HCT116 (cell line): ENCODE measurements at places on chromosomes 3 and 15. TPM values are rescaled to one million over a fixed set of nuclear protein-coding genes. Genes with fewer than 3 reads are reported as not detected.

Gene TMC3
- total RNA-seq, result not detected

DNA sequence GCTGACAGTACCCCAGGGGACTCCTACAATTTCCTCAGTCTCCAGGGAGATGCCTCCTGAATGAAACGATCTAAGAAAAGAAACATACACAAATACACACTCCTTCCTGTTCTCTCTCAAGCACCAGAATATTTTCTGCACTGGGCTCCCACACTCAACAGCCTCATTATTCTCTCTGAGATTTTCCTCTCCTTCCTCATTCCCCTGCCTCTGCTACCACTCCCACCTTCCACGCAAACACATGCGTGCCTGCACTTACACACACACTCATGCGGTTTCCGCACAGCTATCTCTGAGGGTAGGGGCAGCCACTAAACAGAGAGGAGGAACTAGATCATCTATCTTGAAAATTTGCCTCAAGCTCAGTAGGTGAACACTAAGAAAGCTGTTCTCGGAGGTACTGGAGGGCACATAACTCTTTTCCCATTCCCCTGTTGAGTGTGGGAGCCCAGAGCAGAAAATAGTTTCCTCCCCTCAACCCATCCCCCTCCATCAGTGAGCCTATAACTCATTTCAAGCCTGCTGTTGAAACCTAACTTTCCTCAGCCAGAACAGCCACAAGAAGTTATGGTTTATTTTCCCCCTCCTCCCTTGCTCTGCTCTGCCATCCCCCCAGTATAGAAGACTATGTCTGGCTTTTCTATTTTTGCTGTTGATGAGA lies 30.5 kb upstream of the TIPARP start:
- no peaks in the 10 kb centered on the region for H3K36me3 ChIP-seq
- H3K4me1 ChIP-seq, result no peaks in the 10 kb centered on the region
- H3K27me3 ChIP-seq, result no peaks in the 10 kb centered on the region
- no peak overlapping the region for H3K4me3 ChIP-seq

Gene FSIP1
- 0.42 TPM for total RNA-seq

- H3K4me1 ChIP-seq, result no peaks in the 10 kb centered on the region
- H3K36me3 ChIP-seq, result no peaks in the 10 kb centered on the region
- H3K27me3 ChIP-seq, result peaks cover 78% of the 10 kb centered on the region
- no peak for DNase-seq
- no peak overlapping the region for H3K27ac ChIP-seq
Measured at GRCh38 chr15:91304786-91305185, 204.7 kb downstream of the SV2B start.

- no peak overlapping the region for H3K4me3 ChIP-seq
- no peaks in the 10 kb centered on the region for H3K27me3 ChIP-seq
- no peak overlapping the region for H3K27ac ChIP-seq
Measured at GRCh38 chr3:16311960-16312451, 47.0 kb downstream of the OXNAD1 start.

Gene SMCO1
- total RNA-seq, result not detected

Gene NR2F2
- total RNA-seq, result 61.4 TPM

Gene CCR3
- total RNA-seq, result not detected

- H3K27ac ChIP-seq, result no peak overlapping the region
- peak; percentile 52 for DNase-seq
- no peaks in the 10 kb centered on the region for H3K27me3 ChIP-seq
- H3K4me3 ChIP-seq, result no peak overlapping the region
- no peaks in the 10 kb centered on the region for H3K36me3 ChIP-seq
Measured at GRCh38 chr3:195558602-195559001, 15.5 kb upstream of the PPP1R2 start.

- no peaks in the 10 kb centered on the region for H3K27me3 ChIP-seq
- H3K4me1 ChIP-seq, result peaks cover 17% of the 10 kb centered on the region
- peak; percentile 83 for DNase-seq
- H3K27ac ChIP-seq, result peak overlapping the region; percentile 84
Measured at GRCh38 chr15:59349680-59350420, 22.8 kb downstream of the MYO1E start.

DNA sequence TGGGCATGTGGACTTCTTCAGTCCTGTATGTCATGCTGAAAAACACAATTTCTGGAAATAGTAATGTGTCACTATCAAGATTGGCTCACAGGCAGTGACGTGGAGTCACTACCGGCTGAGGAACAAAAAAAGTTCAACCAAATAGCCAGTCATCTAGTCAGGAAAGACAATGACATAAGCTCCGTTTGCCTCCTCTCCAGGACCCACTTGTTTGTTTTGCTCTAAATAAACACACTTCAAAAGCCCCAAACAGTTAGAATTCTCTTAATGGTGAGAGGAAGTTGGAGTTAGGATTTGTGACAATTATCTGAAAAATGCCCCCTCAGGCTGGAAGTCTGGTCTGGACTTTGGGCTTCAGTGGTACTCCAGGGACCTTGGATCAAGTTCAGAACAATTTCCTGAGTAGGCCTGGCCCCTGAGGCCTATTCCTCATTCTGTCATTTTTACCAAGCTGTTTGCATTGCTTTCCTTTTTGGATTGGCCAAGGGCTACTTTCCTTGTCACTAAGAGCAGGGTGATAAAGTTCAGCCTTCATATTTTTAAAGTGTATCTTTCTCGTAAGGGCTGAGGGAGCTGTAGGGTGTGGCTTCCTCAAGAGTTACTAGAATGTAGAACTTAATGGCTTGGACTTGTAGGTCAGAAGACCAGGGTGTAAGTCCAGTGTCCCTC lies 98.9 kb downstream of the EOMES start:
- no peak overlapping the region for H3K4me3 ChIP-seq
- H3K4me1 ChIP-seq, result no peaks in the 10 kb centered on the region
- DNase-seq, result no peak
- H3K27me3 ChIP-seq, result no peaks in the 10 kb centered on the region

GRCh38 chr3:79477242-79477641 lies 290.6 kb downstream of the ROBO1 start:
- H3K36me3 ChIP-seq, result no peaks in the 10 kb centered on the region
- H3K27ac ChIP-seq, result no peak overlapping the region
- no peaks in the 10 kb centered on the region for H3K27me3 ChIP-seq

- no peaks in the 10 kb centered on the region for H3K36me3 ChIP-seq
- no peak overlapping the region for H3K27ac ChIP-seq
Measured at GRCh38 chr3:186251948-186252619, 110.0 kb downstream of the DGKG start.

Gene DUOXA1
- 2.3 TPM for total RNA-seq

DNA sequence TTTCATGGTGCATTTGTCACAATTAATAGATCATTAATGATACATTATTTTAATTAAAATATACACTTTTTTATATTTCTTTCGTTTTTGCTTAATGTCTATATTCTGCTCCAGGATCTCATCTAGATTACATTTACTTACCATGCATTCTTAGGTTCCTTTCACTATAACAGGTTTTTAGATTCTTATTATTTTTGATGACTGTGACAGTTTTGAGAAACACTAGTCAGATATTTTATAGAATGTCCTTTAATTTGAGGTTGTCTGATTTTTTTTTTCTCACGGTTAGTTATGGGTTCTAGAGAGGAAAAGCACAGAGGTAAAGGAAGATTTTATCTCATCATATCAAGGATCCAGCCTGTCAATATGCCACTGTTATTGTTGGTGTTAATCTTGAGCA lies 595.8 kb upstream of the BCHE start:
- no peak overlapping the region for H3K4me3 ChIP-seq
- no peak for DNase-seq
- no peaks in the 10 kb centered on the region for H3K27me3 ChIP-seq
- no peaks in the 10 kb centered on the region for H3K36me3 ChIP-seq
- H3K4me1 ChIP-seq, result no peaks in the 10 kb centered on the region
